Dermis microvascular lymphatic vessel endothelial cell (primary cell): ENCODE measurements at places on chromosomes 2 and 18. TPM values are rescaled to one million over a fixed set of nuclear protein-coding genes. Genes with fewer than 3 reads are reported as not detected.

The AOX1 gene
- total RNA-seq: 0.76 and 5.4 TPM in 2 replicates

The ACMSD gene
- total RNA-seq: not detected in 2 replicates

The FBXO41 gene
- 0.13 and 0.25 TPM in 2 replicates for total RNA-seq

The SIX3 gene
- not detected in 2 replicates for total RNA-seq

The M1AP gene
- not detected in 2 replicates for total RNA-seq

The TMEM247 gene
- not detected in 2 replicates for total RNA-seq

The LYPD6B gene
- not detected in 2 replicates for total RNA-seq

The SERPINB4 gene
- 0.13 TPM in 1 of 2 replicates, not detected in the other for total RNA-seq

The CFC1 gene
- total RNA-seq: not detected in 2 replicates

The CNGA3 gene
- under 0.01 TPM in 1 of 2 replicates, not detected in the other for total RNA-seq

The IL1R2 gene
- 0.76 TPM in 1 of 2 replicates, not detected in the other for total RNA-seq

The EFHD1 gene
- not detected in 2 replicates for total RNA-seq

The DES gene
- not detected in 2 replicates for total RNA-seq

The SULT1C2 gene
- not detected in 2 replicates for total RNA-seq

The SERPINB12 gene
- total RNA-seq: not detected in 2 replicates

The C2orf80 gene
- total RNA-seq: not detected in 2 replicates

The GFPT1 gene
- total RNA-seq: 19.3 and 21.5 TPM in 2 replicates

The INPP5D gene
- total RNA-seq: 29.4 and 45.0 TPM in 2 replicates

The SLC39A6 gene
- total RNA-seq: 14.0 and 19.8 TPM in 2 replicates

The COA5 gene
- total RNA-seq: 17.2 and 18.0 TPM in 2 replicates

The FTCDNL1 gene
- 0.38 and 0.90 TPM in 2 replicates for total RNA-seq

The PLB1 gene
- 0.26 and 0.38 TPM in 2 replicates for total RNA-seq

The POLR1B gene
- 17.1 and 20.0 TPM in 2 replicates for total RNA-seq

The TANK gene
- total RNA-seq: 57.0 and 69.9 TPM in 2 replicates

The ASPRV1 gene
- total RNA-seq: under 0.01 and 0.25 TPM in 2 replicates

The ANKRD53 gene
- 0.13 and 0.38 TPM in 2 replicates for total RNA-seq
